Hair follicle dermal papilla cell (primary cell): ENCODE measurements at places on chromosomes 4 and X. TPM values are rescaled to one million over a fixed set of nuclear protein-coding genes. Genes with fewer than 3 reads are reported as not detected.

Gene TEX13D
- total RNA-seq, result not detected in 2 replicates

Gene APLN
- 0.65 and 1.3 TPM in 2 replicates for total RNA-seq

Gene CDS1
- total RNA-seq, result under 0.01 TPM in 2 replicates

Gene DUSP9
- total RNA-seq, result not detected in 2 replicates

Gene PCDH18
- total RNA-seq, result 382 and 492 TPM in 2 replicates

Gene NPFFR2
- not detected in 2 replicates for total RNA-seq

Gene SMC1A
- 17.7 and 20.0 TPM in 2 replicates for total RNA-seq

Gene SUV39H1
- total RNA-seq, result 2.7 and 3.2 TPM in 2 replicates

Gene ZFP42
- total RNA-seq, result not detected in 2 replicates
